ENCODE measurements at places on chromosomes 3 and 15.
A peak's percentile ranks its signal among the peaks of the same experiment; 100 is the strongest.

- DNase-seq, result no peak
These were observed 68.2 kb downstream of the EFCAB12 start for GRCh38 chr3:129360171-129360611.

DNA sequence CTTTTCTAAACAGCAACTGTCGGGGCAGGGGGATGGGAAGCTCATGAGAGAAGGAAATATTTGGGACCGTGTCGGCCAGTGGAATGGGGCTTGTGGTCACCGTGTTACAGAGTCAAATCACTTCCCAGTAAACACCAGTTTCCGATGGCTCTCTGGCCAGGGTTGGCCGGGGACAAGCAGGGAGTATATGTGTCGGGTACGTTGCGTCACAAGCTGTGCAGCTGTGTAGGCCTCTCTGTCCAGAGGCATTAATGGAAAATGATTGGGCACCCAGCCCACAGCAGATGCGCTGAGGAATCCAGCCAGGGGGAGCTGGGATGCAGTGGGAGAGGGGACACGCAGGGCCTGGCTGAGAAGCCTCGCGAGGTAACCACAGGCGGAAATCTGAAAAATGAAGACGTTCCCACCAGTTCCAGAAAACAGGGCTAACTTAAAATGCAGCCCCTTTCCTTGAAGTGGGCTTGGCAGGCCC lies 15.8 kb upstream of the ALDH1A3 start:
- DNase-seq, result peak; percentile 76

DNA sequence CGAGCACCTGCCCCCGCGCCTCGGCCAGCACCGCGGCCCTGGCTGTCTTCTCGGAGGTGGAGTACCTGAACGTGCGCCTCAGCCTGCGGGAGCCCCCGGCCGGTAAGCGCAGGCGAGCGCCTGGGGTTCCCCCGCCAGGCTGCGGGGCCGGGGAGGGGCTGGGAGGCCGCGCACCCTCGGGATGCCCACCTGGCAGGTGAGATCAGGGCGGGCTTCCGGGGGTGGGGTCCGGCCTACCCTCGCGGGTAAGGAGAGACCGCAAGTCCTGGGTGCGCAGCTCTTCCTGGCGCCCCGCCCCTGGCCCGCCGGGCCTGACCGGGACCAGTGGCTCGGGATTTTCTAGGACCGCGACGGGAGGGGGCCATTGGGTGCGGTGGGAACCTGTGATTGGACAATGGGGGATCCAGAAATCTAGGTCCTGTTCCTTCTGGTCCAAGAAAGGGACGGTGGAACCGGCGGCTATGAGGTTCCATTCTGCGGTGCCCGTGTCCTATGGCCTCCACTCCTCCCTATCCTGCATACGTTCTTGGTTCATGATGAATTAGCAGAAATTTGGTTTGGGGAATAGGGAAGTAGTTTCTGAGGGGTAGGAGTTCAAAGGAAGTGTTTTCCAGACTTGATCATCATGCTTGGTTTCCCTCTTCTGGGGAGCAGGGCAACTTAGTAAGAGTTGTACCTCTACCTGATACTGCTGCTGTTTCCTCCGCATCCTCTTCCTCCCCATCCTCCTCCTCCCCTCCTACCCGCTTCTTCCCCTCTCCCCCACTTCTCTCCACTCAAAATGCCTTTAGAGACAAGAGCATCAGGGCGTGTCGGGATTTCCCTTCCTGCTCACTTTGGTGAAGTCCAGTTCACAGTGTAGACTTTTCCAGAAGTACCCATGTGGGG lies 808 bp downstream of the ARRDC4 start:
- peak; percentile 34 for DNase-seq

DNA sequence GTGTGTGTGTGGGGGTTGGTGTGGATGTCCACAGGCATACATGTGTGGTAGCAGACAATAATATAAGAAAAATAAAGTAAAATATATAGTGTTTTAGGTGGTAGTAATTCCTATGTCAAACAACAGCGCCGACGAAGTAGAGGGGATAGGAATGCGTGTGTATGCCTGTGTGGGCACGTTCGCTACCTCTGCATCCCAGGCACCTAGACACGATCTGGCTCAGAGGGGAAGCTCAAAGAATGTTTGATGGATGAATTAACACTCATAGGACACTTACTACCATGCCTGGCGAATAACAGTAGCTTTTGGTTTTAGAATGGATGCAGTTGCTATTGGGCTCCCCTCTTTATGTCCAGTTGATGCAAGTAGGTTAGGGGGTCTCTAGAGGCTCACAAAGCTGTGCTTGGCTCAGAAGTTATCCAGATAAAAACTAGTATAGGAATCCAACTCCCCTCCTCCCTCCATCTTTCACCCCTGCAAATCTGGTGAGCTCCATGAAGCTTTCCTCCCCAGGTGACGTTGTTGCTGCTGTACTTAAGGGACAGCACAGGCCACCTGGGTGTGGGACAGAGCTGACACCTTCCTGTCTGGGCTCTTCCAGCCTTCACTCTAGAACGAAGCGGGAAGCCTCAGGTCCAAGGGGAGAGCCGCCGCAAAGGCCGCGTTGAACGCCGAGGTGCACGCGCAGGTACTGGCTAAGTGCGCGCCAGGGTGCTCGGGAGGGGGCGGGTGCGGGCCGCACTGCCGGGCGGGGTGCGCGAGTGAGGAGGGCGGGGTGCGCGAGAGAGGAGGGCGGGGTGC lies 192.6 kb upstream of the LYSMD4 start:
- DNase-seq, result peak; percentile 31

- DNase-seq, result no peak
These were observed 3.6 kb upstream of the GK5 start for GRCh38 chr3:142228964-142229363.

GRCh38 chr15:71891026-71891425 lies 80.7 kb downstream of the NR2E3 start:
- DNase-seq, result peak; percentile 2

DNA sequence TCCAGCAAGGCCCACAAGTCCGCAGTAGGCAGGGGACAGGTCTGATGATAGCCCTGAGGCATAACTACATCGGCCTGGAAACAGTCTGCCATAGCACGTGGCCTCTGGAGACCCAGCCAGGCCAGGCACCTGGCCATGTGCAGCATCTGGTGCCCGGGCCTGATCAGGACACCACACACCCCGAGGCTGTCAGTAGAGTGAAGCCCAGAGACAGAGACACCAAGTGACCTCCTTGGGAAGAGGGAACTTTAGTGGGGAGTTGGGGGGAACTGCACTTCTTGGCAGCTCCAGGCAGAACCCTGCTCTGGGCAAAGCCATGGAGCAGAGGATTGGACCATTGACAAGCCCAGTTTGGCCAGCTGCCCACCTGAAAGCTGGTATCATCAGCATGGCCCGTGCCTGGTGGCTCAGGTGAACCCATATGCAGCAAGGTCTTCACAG lies 1.2 kb downstream of the SHISA5 start:
- DNase-seq, result no peak

GRCh38 chr3:76756577-76756976 lies 283.3 kb upstream of the ROBO2 start:
- no peak for DNase-seq

- DNase-seq, result no peak
These were observed 14.0 kb downstream of the ABHD6 start for GRCh38 chr3:58251631-58252035.

DNA sequence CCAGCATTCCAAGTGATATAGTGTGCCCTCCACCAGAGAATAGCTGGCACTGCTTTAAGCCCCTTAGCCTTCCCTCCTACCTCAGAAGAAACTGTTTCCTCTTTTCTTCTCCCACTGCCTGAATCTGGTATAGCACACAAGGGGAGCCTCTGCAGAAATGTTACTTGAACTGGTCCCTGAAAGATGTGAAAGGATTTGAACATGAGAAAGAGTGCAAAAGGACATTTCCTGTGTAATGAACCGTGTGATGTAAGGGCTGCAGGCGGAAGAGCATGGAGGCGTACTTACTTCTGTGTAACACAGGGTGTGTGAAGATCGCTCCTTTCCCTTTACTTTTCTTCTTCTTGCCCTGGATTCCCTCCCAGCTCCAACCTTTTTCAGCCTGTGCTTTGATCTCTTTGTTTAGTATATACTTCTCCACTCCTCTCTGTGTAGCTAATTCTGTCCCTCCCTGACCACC lies 8.4 kb downstream of the TMOD3 start:
- peak; percentile 20 for DNase-seq

DNA sequence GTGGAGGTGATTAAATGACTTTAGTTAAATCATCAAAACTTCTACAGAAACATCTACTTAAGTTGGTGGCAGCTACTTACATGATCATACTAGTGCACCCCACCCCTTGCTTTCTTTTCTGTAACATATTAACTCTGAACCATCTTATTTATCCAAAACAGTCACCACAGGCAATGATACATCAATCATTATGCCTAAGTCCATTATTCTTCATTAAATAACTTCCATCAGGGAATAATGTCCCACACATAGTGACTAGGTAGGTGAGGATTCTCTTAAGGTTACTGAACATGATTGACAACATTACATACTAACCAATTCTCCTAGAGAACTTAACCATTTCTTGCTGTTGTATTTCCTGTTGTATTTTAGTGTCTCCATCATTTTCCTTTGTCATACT lies 210.2 kb downstream of the NR1D2 start:
- DNase-seq, result no peak

DNA sequence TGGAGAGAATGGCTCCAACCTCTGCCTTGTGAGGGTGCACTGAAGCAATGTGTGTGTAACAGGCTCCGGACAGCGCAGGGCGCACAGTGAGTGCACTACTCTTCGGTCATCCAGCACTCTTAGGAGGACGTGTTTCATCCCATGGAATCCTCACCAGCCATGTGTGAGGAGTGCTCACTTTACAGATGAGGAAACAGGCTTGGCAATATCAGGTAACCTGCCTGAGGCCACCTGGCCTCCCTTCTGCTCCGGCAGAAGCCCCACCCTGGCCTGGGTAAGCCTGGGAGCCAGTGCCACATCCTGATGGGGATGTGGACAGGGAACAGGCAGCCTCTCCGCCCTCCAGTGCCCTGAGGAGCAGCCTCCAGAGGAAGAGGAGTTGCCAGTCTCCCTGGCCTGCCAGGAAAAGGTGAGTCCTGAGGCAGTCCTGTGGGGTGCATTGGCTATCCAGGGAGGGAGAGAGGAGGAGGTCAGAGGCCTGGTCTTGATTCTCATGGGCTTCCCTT lies 39.4 kb upstream of the LIMD1 start:
- no peak for DNase-seq

GRCh38 chr3:187021748-187022402 lies 91.5 kb downstream of the ST6GAL1 start:
- no peak for DNase-seq

DNA sequence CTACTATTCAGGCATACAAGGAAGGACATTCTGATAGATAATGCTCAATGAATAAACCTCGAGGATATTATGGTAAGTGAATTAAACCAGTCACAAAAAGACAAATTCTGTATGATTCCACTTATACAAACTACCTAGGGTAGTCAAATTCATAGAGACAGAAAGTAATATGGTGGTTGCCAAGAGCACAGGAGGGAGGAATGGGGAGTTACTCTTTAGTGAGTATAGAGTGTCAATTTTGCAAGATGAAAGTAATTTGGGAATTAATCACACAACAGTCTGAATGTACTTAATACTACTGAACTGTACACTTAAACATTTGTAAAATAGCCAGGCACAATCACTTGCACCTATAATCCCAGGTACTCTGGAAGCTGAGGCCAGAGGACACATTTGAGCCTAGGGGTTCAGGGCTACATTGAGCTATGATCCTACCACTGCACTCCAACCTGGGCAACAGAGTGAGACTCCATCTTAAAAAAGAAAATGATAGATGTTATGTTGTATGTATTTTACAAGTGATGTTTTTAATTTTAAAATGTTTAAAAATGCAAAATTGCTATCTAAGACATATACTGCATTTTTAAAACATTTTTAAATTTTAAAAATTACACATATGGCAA lies 91.0 kb downstream of the NPAP1 start:
- no peak for DNase-seq

DNA sequence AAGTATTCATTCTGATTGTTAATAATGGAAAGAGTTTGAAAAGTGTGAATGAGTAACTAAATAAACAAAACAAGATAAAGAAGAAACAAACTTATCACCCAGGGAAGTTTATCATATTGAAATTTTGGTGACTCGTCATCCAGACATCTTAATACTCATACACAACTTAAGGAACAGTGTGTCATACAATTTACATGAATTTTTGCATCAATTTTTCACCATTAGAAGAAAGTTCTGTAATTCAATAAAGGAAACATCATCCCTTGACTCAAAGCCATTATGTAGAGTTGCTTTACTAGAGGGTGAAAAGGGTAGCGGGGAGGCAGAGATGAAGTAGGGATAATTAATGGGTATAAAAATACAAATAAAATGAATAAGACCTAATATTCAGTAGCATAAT lies 536.2 kb downstream of the GRM7 start:
- no peak for DNase-seq

DNA sequence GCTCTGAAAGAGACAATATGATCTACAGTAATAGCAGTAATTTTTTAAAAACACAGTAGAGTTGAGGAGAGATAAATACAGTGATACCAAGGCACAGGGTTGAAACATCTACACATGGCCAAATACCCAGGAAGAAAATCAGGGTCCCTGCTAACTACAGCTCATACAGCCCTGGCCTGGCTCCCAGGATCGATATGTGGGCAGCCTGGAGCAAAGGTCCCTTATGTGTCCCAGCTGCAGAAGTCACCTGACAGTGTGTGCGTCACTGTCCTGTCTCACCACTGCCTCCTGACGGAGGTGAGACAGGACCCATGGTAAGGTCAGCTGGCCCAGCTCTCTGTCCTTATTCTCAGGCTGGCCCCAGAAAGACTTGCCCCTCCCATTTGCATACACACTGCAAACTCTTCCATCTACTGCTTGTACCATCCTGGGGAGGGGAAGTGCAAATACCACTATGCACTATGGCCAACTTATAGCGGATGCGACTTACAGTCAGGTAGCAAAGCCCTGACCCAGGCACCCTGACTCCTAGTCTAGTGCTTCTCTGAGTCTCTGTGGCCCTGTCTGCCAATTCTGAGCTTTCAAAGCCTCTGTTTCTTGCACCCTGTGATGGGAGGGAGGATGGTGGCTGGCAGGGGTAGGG lies 22.0 kb upstream of the BCL2L10 start:
- DNase-seq, result peak; percentile 56

DNA sequence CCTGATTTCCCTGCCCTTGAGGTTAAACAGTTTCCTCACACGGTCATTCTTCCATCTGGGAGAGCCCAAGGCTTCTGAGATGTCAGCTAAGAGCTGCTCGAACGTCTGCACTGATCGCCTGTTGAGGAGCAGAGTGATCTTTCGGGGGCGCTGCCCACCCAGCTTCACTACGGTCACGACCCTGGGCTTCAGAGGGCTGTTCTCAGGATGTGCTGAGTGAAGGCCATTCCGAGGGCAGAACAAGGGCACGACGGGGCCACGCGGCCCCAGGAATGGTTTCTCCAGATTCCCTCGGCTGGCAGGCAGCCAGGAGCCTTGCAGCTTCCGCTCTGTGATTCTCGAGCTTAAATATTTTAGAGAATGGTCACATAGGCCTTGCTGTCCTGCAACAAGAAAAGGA lies 25.7 kb downstream of the DCLK3 start:
- DNase-seq, result no peak

GRCh38 chr3:43523454-43524053 lies 98.3 kb downstream of the ANO10 start:
- no peak for DNase-seq

All from NB4 (cell line).